ENCODE measurements at places on chromosomes 11 and 22. TPM values are rescaled to one million over a fixed set of nuclear protein-coding genes. Genes with fewer than 3 reads are reported as not detected.

Gene ASRGL1
- 16.3 TPM for total RNA-seq

Gene SUSD2
- 2.4 TPM for total RNA-seq

Gene FADS3
- 66.9 TPM for total RNA-seq

Gene PARVA
- total RNA-seq: 245 TPM

Gene BDNF
- total RNA-seq: 0.31 TPM

Gene EXPH5
- total RNA-seq: 3.3 TPM

Gene OR10D3
- total RNA-seq: not detected

Gene SERPIND1
- 0.15 TPM for total RNA-seq

Gene MMP27
- total RNA-seq: not detected

Gene PRG3
- total RNA-seq: not detected

Gene RIC3
- total RNA-seq: 33.2 TPM

Gene OR52A1
- not detected for total RNA-seq

Gene OR6T1
- not detected for total RNA-seq

Gene MAPK8IP2
- total RNA-seq: 3.7 TPM

Gene DDI1
- 0.12 TPM for total RNA-seq

Gene TRIOBP
- 144 TPM for total RNA-seq

Gene SLC3A2
- total RNA-seq: 86.6 TPM

Gene SESN3
- total RNA-seq: 29.6 TPM

Gene SLC17A6
- not detected for total RNA-seq

Gene ALG12
- total RNA-seq: 30.0 TPM

Gene LUZP2
- total RNA-seq: not detected

Gene KLHDC7B
- total RNA-seq: 0.27 TPM

Gene MYBPC3
- total RNA-seq: 0.13 TPM

Gene POU2F3
- 0.46 TPM for total RNA-seq

Gene MARK2
- total RNA-seq: 19.9 TPM

Gene APOA4
- total RNA-seq: not detected

Gene SHANK2
- total RNA-seq: 13.4 TPM

Data from gastroesophageal sphincter (tissue), 4 donors.